Stimulated activated CD4-positive, alpha-beta T cell treated with anti-CD3 and anti-CD28 coated beads, Interleukin-4, amount 100 ng/mL, for 24 hours (primary cell): ENCODE measurements at places on chromosomes 3 and 15.

DNA sequence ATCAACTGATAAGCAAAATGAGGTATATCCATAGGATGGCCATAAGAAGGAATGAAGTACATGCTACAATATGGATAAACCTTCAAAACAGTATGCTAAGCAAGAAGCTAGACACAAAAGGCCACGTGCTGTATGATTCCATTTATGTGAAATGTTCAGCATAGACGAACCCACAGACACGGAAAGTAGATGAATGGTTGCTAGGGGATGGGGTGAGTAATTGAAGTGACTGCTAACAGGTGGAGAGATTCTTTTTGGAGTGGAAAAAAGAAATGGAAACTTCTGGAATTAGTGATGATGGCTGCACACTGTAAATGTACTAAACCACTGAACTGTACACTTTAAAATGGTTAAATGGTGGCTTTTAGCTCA, 630 bp upstream of the EFCAB12 start:
- no peak for DNase-seq

GRCh38 chr3:50648313-50648712, 26.4 kb upstream of the DOCK3 start:
- DNase-seq = no peak

- DNase-seq = no peak
These were observed 109.0 kb upstream of the TBL1XR1 start for GRCh38 chr3:177306252-177306651.

DNA sequence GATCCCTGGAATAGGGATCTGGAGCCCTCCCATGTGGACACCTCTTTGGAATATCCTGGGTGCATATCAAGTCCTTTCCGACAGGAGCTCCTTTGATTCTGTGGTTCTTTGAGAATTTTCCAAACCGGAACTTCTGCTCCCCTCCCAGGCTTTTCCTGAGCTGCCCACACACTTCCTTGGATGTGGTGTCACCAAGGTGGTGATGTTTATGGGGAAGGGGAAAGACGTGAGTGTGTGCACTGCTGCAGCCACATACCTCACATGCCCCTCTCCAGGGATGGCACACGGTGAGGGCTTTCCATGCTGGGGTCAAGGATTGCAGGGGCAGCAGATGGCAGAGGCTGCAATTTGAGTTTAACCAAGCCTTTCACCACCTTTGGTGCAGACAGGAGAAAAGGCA, 27.9 kb upstream of the PSTPIP1 start:
- no peak for DNase-seq

GRCh38 chr3:194658477-194659242, 13.3 kb downstream of the LSG1 start:
- no peak for DNase-seq

GRCh38 chr15:50681467-50681866, 5.1 kb downstream of the TRPM7 start:
- no peak for DNase-seq

- no peak for DNase-seq
These were observed 51.0 kb upstream of the TP63 start for GRCh38 chr3:189580190-189580589.

GRCh38 chr3:13370609-13371008, 49.5 kb downstream of the NUP210 start:
- no peak for DNase-seq

GRCh38 chr15:41888662-41889253, 5.1 kb downstream of the SPTBN5 start:
- DNase-seq = no peak

GRCh38 chr3:173663696-173664111, 266.2 kb downstream of the NLGN1 start:
- DNase-seq = no peak
